Ovary (tissue), 10 donors: ENCODE measurements at places on chromosomes 6 and 20.
A peak's percentile ranks its signal among the peaks of the same experiment; 100 is the strongest.

DNA sequence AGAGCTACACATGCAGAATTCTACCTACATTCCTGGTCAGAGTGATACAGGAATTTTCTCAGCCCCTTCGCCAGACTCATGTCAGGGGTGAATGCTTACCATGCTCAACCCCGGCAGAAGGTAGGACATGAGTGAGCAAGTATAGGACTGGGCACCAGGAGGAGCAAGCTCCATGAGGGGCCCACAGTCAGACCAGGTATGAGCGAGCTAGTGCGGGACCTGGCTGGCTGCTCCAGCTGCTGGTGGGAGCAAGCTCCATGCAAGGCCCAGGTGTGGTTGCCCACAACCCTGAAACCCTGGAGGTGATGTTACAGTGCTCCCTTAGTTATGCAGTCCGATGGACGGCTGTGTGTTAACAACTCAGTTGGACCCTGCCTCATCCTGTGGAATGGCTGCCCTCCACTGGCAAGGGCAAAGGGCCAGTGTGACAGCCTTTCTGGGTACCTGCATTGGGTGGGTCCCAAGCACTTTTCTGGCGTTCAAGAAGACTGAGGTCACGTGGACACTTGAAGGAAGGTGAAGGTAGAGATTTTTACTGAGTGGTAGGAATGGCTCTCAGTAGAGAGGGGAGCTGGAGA lies 503.5 kb upstream of the CITED2 start:
- DNase-seq, result no peak

GRCh38 chr6:161788531-161788930 lies 514.7 kb upstream of the AGPAT4 start:
- no peak for DNase-seq

GRCh38 chr6:141475259-141475658 lies 657.5 kb upstream of the GJE1 start:
- DNase-seq, result no peak

- DNase-seq, result no peak
Observed at GRCh38 chr6:22784601-22785410, 215.4 kb downstream of the HDGFL1 start.

GRCh38 chr6:31945507-31946369 lies at the start of gene CFB:
Gene CFB, plus strand, starts transcription at chr6:31946095. Its CDS starts 127 bp downstream, at chr6:31946222.
- DNase-seq, result peak; percentile 82

DNA sequence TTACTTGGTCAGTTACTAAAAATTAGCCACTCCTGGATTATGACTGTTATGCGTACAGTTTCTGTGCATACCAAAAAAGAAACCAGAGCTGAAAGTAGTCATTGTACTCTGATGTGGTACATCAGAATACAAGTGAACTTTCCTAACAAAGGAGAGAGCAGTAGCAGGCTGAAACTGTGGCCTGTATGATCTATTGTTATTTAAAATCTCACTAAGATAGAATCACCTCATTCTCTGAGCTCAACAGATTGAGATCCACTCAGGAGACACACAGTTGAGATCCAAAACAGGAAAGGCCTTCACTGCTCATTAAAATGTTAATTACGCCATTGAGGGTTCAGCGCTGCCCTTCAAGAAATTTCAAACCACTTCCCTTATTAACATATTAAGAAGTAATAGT lies 576.4 kb downstream of the LMBRD1 start:
- no peak for DNase-seq

- DNase-seq, result peak; percentile 47
Observed at GRCh38 chr20:23050076-23050838, 785 bp upstream of the THBD start.
